ENCODE measurements at places on chromosomes 2 and 18.

DNA sequence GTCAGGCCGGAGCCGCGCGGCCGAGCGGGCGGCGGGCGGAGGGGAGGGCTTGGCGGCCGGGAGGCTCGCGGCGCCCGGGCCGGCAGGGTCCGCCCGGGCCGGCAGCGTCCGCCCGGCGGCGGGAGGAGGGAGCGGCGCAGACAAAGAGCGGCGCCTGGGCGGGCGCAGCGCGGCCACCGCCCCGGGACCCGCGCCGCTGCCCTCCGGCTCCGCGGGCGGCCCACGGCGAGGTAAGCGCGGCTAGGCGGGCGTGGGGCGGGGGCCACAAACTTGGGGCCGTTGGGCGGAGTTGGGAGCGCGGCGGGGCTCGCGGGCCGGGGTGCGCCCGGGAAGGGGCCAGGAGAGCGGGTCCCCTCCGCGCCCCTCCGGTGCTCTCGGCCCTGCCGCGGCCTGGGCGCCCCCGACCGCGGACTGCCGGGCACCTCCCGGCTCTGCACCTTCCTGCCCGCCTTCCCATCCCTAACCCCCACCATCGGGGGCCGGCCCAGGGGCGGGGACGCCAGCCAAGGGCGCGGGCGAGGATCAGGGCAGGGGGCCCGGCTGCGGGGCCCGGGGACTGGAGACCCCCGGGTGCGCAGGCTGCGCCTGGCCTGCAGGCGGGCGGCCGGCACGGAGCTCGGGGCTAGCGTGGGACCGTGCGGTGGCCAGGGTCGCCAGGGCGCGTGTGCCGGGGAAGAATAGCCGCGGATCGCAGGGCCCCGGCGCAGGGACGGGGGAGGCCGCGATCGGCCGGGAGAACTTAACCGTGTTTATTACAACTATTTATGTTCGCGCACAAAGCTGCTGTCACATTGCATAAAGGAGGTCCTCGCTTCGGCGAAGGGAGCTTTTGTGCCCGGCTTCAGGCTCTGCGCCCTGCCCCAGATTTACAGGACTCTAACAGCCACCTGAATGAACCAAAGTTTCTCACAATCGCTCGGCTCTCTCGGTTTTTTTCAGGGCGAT is at the start of gene NCK2:
Gene NCK2 (plus strand): TSS at position 4 of the 945 bp plus-strand sequence. CDS start 110,152 bp downstream, outside the sequence.
- DNase-seq, result peak; percentile 62

DNA sequence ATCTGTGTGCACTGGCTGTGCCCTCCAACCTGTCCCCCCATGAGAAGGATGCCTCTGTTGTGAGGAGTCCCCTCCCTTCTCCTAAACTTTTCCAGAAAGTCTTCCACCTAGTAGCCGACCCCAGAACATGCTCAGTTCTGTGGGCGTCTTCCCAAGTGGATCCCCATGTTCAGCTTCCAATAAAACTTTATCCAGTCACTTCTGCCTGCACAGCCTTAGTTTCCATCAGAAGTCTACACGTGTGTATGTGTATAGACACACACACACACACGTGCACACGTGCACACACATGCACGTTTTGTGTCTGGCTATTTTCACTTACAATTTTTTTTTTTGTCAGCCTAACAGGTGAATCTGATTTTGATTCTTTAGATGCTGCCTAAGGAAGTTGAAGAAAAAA is 115.1 kb downstream of the RTP5 start:
- no peak for DNase-seq

- no peak for DNase-seq
Measured at GRCh38 chr2:16828828-16829160, 163.2 kb upstream of the CYRIA start.

GRCh38 chr2:173091910-173092309 is 16.3 kb downstream of the MAP3K20 start:
- DNase-seq, result no peak

DNA sequence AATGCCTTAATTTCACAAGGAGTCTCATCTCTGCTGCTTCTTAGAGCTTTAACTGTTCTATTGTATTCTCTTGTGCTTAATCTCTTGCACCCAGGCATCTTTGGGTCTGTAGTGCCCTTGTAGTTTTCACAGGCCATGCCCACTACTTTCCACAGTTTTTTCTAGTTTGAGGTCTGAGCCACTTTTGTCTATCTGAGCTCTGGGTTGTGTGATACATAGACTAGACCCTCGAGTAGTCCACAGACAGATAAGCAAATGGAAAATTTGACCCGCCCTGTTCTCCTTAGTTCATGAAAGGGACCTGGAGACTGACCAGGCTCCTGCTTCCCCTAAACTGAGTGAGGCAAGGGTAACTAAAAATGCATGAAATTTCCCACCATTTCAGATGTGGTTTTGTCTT is 466.8 kb upstream of the ZEB2 start:
- no peak for DNase-seq

DNA sequence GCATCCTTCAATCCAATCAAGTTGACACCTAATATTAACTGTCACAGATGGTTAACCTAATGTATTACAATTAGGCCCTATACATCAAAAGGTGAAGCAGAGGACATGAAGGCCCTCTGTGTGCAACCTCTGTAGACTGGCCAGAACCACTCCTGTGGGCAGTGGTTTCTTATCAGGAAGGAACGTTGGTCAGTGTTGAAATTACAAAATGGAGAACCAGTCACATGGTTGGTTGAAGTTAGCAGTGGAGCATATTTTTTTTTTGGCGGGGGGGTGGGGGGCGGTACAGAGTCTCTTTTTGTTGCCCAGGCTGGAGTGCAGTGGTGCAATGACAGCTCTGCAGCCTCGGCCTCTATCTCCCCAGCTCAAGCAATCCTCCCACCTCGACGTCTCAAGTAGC is 19.8 kb downstream of the RNU2-63P start:
- DNase-seq, result no peak

DNA sequence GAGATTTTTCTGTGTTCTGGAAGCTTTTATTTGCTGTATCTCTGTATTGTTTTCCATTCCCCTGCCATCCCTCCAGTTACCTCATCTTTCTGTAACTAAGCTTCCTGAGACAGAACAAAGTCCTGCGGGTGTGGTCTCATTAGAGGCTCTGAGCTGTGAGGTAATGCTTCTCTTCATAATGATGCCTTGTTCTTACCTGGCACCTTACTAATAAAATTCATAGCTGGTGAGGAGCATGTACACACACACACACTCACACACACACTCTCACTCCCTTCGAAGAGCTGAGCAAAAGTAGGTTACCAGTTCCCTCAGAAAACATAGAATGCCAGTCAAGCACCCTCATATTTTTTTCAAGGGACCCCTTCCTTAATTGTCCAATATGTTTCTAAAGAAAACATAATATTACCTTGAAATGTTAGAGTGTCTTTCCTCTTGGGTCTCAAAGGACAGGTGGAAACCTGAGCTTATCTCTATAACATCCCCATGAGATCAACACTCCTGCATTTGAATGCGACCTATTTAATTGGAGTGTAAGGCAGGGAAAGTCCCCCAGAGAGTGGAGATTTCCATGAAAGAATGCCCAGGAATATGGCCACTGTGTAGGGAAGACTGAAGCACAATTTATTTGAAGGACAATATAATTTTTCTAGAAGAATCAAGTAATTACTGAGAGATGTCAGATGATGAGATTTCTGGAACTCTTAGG is 161.6 kb upstream of the NCK2 start:
- DNase-seq, result no peak

DNA sequence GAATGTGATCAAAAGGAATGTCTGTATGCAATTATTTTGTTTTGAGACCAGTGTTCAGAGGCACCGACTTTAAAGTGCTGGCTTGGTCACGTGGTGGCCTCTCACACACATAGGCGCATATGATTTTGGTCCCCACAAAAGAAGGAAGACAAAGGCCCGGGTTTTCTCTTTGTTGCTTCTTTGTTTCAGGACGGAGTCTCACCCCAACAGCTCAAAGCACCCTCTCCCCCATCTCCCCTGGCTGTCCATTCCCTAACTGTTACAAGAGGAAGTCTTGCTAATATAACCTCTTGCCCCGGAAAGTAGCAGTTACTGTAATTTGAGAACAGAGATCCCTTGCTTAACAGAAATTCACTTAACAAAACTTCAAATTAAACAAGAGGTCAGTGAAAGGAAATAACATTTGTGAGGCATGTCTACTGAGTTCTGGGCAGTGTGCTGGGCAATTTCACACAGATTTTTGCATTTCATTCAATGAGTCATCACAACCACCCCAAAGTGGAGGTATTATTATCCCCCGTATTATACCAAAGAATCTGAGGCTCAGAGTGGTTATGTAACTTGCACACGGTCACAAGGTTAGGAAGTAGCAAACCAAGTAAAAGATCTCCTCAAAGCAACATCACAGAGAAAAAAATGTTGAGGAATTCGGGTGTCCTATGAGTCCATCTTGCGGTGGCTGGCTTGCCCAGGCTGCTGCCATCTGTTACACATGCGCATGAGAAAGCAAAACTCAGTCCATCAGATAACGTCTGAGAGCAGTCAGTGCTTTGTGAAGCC is 75.8 kb downstream of the SDC1 start:
- no peak for DNase-seq
